ENCODE measurements at places on chromosomes 12 and 14.

- no peak for DNase-seq
Observed at GRCh38 chr12:91781114-91781513, 364.5 kb downstream of the BTG1 start.

DNA sequence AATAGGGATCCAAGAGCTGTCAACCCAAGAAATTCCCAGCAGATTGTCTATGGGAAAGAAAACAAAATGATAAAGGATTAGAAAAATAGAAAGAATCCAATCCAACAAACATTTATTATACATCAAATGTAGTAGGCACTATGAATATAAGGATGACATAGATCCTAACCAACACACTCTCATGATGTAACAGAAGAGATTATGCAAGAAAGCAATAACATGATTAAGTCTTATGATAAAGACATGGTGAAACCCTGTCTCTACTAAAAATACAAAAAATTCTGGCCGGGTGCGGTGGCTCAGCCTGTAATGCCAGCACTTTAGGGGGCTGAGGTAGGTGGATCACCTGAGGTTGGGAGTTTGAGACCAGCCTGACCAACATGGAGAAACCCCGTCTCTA lies 2.7 kb downstream of the MED6 start:
- DNase-seq, result no peak

- no peak for DNase-seq
Observed at GRCh38 chr12:53464685-53465418, 12.9 kb downstream of the PCBP2 start.

GRCh38 chr12:131468206-131468605 lies 242.7 kb upstream of the SFSWAP start:
- no peak for DNase-seq

GRCh38 chr12:113634982-113635381 lies 163.3 kb upstream of the LHX5 start:
- DNase-seq, result no peak

DNA sequence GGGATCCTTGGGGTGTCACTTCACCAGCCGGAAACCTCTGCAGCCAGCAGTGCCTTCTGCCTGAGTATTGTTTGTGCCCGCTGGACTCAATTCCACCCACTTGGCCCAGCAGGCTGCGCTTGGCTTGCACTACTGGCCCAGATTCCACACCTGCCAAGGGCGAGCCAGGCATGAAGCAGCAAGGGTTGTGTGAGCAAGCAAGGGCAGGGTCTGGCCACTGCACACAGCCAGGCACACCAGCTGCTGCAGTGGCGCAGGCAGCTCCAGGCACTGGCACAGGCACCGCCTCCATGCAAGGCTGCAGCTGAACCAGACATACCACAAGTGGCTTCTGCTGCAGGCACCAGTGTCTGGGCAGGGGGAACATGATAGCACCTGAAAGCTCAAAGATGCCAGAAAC lies 99.5 kb downstream of the NUAK1 start:
- DNase-seq, result no peak

DNA sequence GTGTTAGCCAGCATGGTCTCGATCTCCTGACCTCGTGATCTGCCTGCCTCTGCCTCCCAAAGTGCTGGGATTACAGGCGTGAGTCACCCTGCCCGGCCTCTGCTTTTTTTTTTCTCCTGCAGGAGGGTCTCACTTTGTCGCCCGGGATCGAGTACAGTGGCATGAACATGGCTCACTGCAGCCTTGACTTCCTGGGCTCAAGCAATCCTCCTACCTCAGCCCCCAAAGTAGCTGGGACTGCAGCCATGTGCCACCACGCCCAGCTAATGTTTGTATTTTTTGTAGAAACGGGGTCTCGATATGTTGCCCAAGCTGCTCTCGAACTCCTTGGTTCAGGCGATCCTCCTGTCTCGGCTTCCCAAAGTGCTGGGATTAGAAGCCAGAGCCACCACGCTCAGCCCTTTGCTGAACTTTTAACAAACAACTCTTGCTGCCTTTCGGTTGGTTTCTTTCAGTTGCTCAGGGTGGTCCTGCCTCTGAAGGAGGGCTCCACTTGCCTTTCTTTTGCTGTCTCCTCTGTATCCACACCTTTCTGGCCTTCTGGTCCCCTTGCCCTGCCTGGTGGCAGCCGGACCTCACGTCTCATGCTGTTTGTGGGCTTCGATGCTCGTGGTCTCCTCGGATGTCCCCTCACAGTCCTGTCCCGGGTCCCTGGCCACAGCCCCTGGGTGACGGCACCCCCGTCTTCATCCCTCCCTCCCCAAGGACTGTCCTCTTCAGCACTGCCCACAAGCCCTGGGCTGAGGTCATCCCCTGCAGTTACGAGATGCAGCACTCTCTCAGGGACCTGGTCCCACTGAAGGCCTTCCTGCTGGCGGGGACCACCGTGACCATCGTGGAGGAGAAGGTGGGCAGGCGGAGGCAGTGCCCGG lies 3.8 kb upstream of the B3GNT4 start:
- no peak for DNase-seq

DNA sequence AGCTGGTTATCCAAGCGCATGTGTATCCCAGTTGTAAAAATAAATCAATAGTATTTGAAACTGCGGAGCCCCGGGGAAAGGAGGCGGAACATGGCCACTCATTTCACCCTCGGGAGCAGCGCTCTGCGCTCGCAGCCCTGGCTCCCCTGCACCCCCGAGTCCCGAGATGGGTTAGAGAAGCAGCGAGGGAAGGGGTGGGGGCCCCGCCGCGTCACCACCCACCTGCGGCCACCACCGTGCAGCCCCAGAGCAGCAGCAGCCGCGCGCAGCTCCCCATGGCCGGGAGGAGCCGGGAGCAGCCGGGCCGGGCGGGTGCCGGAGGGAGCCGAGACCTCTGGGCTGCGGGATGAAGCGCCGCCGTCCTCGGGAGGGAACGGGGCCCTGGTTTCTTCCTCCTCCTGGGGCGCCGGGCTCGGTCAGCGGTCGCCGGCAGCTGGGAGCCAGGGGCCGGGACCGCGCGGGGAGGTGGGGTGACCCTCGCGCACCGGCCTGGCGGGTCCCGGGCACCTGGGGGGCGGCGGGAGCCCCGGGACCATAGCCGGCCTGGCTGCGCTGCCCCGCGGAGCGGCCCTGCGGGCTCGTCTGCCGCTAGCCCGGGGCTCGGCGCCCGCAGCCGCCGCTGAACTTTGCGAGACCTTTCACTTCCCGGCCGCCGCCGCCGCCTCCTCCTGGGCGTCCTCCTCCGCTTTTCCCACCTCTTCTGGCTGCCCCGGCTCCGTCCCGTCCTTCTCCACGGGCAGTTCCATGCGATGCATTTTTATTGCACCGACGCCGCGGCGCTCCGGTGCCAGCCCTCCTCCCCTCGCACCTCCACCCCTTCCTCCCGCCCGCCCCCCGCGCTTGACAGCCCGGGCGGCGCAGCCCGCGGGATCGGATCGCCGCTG lies at the start of gene NTN4:
NTN4 (minus strand) TSS at position 732 of the 884 bp plus-strand sequence; CDS start at position 277, 455 bp downstream.
- DNase-seq, result peak; percentile 73

DNA sequence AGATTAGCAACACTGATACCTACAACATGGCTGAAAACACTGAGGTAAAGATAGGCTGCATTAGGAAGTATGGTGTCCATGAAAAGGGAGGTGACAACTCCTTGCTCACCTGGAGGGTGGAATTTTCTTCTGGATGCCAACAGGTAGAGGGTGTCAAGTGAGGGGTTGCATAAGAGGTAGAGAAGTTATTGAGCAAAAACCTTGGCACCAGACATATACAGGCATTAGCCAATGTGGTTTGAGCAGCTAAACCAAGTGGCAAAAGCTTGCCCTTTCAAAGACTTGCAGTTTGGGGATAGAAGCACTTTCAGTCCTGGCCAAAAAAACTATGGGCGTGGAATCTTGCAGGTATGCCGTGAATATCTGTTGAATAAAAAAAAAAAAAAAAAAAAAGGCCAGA lies 3.8 kb downstream of the RITA1 start:
- DNase-seq, result no peak

GRCh38 chr12:68865399-68866164 lies 57.6 kb downstream of the MDM2 start:
- no peak for DNase-seq

GRCh38 chr14:28681681-28682080 lies 84.9 kb upstream of the FOXG1 start:
- no peak for DNase-seq

Data from D341Med (cell line).